Activated CD4-positive, alpha-beta T cell treated with anti-CD3 and anti-CD28 coated beads, Interleukin-2, amount 50 U/mL, for 4 hours (primary cell): ENCODE measurements at places on chromosomes 5 and 9.

- no peak for DNase-seq
Observed at GRCh38 chr9:134917431-134918373, at the start of gene FCN1. Gene FCN1, minus strand, starts transcription at chr9:134917912. Its CDS starts 41 bp downstream, at chr9:134917871.

DNA sequence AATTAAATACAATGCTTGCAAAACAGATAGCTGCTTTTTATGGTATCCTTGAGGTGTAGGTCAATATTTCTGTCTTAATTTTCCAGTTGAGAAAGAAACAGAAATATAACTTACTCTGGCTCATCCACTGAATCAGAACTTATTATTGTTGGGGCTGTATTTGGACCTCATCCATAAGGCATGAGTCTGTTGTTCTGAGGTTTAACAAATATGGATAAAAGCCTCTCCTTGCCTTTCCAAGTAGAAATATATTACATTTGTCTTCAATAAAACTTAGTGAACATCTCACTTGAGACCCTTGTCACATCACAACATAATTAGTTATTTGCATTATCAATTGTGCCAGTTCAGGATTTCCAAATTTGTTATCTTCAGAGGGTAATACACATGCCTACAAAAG lies 525.8 kb downstream of the AGTPBP1 start:
- DNase-seq: no peak

GRCh38 chr5:172444110-172444510 lies 10.2 kb downstream of the SH3PXD2B start:
- DNase-seq: no peak

DNA sequence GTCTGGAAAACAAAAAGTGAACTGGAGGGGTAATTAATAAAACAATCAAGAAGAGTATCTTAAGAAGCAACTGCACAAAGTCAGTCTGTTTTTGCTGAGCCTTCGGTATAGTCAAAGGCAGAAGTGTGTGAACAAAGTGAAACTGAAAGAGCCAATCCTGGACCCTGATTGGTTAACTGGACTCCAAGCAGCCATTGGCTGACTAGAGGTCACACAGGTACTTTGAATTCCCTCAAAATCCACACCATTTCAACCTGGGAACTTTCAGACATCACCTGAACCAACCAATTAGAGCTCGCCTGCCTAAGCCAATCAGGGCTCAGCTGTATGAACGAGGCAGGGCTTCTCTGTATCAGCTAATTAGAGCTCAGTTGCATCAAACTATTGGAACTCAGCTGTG lies 286.7 kb downstream of the TLE4 start:
- no peak for DNase-seq

- DNase-seq: no peak
Observed at GRCh38 chr9:131791542-131792254, 51.8 kb upstream of the RAPGEF1 start.

GRCh38 chr9:76366275-76366674 lies 28.0 kb downstream of the RFK start:
- DNase-seq: no peak

- DNase-seq: no peak
Observed at GRCh38 chr5:31731710-31732301, 92.9 kb downstream of the PDZD2 start.

DNA sequence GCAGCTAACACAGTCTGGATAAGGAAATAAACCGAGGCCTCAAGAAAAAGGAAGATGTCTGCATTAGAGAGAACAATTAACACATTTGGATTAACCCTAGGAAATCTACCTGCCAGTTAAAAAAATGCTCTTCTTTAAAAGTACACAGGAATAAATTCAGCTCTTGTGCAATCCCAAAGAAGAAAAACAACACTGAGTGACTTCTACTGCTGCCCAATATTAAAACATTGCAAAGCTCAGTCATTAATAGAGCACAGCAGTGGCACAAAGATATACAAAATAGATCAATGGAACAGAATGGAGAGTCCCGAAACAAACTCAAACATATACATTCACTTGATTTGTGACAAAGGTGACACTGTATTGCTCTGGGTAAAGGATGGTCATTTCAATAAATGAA lies 119.7 kb downstream of the GNAQ start:
- DNase-seq: no peak

GRCh38 chr5:139014726-139015125 lies 139.6 kb upstream of the LRRTM2 start:
- no peak for DNase-seq

DNA sequence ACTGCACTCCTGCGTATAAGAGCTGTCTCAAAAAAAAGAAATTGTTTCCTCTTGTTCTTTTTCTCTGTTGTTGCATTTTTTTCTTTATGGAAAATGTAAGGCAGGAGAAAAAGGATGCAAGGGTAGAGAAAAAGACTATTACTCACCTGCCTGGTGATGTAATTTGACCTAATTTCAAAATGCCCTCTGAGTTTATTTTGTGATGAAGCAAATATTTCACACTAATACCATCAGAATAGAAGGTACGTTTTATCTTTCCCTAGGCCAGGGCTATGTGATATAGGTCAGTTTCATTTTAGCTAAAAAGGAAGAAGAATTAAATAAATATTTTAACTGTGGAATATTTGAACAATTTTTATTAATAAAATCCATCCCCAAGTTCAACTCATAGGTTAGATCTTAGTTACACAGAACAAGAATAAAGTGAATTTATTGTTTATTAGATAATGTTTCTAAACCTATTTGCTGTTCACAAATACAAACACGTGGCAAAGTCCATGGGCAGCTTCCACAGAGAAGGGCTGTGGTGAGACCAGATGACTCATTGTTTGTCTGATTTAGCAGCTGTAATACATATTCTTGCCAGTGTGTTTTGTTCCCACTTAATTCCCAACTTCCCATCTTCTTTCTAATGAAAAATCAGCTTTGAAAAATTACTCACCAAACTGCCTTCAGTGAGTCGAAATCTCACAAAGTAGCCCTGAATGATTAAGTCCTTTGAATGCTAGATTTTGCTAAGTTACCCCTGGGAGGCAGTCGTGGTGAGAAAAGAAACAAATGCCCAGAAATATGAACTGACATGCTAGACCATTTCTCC lies 52.8 kb upstream of the CCDC112 start:
- no peak for DNase-seq

DNA sequence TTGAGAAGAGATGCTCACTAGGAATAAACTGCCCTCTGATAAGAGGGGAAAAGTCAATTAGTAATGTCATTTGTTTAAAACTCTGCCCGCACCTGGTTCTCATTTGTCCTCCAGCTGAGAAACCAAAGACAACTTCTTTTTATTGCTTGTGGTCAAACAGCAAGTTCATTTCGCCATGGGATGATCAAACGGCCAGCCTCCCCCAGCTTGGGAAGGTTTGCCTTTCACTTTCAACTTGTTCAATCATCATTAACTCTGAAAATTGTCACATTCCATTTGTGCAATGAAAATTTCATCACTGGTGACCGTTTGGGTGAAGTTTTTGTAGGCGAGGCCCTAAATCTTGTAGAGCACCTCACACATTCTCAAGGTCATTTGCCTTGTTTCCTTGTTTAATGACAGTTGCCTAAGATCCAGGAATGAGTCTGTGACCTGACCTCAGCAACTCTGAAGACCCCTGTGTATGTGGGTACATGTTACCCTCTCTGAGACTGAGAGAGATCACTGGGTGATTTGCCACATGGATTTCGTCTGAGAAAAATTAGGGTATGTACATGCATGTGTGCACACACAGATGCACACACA lies 117.7 kb downstream of the MARCHF3 start:
- DNase-seq: no peak

GRCh38 chr9:108053555-108054061 lies 564.0 kb upstream of the KLF4 start:
- no peak for DNase-seq

DNA sequence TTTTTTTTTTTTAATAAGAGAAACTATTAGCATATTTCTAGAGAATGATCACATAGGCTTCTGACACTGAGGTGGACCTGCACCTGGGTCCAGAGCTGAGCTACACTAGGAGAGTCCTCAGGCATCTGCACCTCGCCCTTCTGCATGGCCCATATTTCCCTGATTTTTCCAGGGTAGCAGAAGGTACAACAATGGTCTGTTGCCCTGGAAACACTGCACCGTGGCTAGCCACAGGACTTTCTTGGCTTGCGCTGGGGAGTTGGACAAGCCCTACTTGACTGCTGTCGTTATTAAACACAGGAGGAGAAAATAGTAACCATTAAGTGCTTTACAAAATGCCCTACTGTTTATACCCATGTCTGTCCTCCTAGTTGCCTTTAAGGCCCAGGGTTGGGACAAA lies 615.7 kb upstream of the MEF2C start:
- no peak for DNase-seq

GRCh38 chr5:13814301-13814700 lies 130.2 kb downstream of the DNAH5 start:
- no peak for DNase-seq
